ENCODE measurements at places on chromosomes 2 and 18.

DNA sequence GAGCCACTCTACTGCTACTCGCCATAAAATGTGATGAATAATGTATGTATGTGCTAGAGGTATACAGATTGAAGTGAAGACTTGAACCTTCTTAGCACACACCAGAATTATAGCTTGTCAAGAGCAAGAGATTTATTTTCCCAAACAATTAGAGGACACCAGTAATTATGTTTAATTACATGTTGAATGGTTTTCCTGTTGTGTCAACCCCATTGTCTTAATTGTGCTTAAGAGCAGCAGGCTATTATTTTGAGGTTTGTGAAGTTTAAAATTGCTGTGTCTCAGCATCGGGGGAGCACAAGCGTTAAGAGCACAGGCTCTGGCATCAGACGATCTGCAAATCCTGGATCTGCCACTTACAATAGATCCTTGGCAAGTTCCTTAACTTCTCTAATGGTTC, 29.0 kb downstream of the KIF5C start:
- DNase-seq = no peak

- no peak for DNase-seq
Observed at GRCh38 chr2:218465987-218466633, 47.2 kb downstream of the VIL1 start.

- no peak for DNase-seq
Observed at GRCh38 chr2:223549215-223549614, 52.9 kb downstream of the SCG2 start.

DNA sequence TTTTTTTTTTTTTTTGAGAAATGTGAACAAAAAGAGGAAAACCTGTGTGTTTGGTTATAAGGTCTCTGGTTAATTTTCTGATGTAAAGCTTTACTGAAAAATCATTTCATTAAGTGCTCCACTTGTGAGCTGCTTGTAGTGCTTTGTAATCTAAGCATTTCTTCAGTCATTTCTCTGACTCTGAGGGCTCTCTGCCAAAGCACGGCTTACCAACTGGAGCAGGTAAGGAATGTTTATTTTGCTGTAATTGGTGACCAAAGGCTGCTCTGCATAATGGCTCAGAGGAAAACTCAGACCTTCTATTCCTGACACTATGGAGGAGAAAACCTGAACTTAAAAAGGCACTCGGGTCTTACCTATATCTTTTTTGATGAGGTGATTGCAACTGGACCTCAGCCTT, 848.8 kb downstream of the MBD2 start:
- no peak for DNase-seq

GRCh38 chr18:66895631-66896030, 291.7 kb upstream of the CDH19 start:
- no peak for DNase-seq

- peak; percentile 23 for DNase-seq
Observed at GRCh38 chr2:204544961-204545860, at the start of gene PARD3B. Gene PARD3B, plus strand, starts transcription at chr2:204545475. Its CDS starts 525 bp downstream, at chr2:204546000.

DNA sequence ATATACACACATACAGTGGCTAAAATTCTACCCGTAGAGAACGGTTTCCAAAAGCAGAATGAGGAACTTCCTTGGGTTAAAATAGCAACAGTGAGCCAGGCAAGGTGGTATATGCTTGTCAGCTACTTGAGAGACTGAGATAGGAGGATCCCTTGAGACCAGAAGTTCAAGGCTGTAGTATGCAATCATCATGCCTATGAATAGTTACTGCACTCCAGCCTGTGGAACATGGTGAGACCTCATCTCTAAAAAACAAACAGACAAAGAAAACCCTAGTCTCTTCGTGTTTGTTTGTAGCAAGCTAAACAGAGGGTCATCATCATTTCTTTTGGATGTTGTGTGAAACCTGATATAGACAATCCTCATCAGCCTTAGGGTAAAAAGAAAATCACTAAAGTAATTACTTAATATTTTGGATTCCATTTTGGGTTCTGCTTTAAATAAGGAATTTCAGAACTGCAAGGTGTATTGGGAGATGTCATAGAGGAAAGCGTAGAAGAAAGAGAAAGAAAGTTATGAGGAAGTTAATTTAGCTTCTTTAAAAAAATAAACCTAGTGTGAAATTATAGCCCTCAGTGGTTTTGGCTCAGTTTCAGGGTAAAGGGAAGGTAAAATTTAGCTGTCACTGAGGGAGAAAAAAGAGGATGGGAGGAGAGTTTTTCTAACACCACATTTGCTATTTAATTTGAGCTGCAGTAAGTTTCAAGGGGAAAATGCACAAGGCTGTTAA, 46.5 kb downstream of the PLEK start:
- DNase-seq = peak; percentile 6

- DNase-seq = no peak
Observed at GRCh38 chr2:180156651-180157050, 149.6 kb upstream of the CWC22 start.

Measured in CD8-positive, alpha-beta memory T cell (primary cell).